ENCODE measurements at places on chromosomes 4 and X.

DNA sequence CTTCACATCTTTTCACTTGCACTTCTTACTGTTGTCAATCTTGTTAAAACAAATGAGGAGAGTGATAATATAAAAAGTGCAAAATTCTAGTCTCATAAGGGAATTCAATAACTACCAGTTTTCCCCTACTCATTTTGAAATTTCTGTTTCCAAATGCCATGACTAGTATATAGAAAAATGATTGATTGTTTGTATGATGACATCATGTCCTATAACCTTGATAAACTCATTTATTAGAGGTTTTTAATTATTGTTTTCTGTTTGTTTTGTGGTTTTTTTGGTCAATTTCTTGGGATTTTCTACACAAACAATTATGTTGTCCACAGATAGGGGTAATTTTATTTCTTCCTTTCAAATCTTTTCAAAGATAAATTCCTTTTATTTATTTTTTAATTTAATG lies 559.1 kb downstream of the TLL1 start:
- DNase-seq, result no peak

GRCh38 chrX:136679531-136679930 lies 31.6 kb downstream of the CD40LG start:
- no peak for DNase-seq

- DNase-seq, result no peak
Measured at GRCh38 chr4:10061650-10062415, 40.5 kb upstream of the SLC2A9 start.

DNA sequence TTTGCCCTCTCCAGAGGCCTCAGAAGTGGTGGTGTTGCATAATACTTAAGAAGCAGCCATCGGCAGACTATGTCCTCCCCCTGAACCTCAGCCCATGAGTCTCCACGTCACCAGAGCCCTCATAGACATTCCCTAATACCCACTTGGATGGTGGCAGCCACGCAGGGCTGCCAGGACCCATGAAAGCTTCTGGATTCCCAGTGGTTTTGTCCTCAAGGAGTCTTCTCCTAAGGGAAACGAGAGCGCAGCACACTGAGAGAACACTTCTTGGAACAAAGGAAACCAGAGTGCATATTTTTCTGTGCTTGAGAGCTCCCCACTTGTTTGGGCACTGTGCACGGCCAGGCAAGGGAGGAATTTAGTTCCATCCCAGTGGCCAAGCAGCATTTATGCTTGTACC lies 204.1 kb upstream of the DMD start:
- DNase-seq, result no peak

- no peak for DNase-seq
Measured at GRCh38 chr4:3324093-3324815, 31.4 kb downstream of the RGS12 start.

DNA sequence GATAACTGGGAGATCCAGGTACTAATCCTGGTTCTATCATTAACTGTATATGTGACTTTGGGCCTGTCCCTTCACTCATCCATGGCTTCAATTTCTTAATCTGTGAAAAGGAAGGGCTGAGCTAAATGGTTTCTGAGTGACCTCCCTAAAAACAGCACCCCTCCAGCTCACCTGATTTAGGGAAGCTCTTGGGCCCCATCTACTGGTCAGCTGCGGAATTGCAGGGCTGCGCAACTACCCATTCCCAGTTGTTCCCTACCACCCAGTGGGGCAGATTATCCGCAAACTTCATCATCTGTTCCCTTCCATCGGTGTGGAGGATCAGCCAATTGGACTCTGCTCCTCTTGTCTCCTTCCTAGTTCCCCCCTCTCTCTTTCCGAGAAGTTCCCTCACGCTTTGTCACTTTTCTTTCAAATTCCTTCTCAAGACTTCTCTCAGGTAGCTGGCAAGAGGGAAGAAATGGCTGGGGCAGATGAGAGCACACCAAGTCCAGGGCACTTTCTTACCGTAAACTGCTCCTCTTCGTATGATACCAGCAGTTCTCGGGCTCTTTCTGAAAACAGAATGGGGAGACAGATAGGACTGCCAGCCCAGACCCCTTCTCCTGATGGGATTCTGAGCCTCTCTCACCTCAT lies 5.8 kb downstream of the LAS1L start:
- DNase-seq, result no peak

DNA sequence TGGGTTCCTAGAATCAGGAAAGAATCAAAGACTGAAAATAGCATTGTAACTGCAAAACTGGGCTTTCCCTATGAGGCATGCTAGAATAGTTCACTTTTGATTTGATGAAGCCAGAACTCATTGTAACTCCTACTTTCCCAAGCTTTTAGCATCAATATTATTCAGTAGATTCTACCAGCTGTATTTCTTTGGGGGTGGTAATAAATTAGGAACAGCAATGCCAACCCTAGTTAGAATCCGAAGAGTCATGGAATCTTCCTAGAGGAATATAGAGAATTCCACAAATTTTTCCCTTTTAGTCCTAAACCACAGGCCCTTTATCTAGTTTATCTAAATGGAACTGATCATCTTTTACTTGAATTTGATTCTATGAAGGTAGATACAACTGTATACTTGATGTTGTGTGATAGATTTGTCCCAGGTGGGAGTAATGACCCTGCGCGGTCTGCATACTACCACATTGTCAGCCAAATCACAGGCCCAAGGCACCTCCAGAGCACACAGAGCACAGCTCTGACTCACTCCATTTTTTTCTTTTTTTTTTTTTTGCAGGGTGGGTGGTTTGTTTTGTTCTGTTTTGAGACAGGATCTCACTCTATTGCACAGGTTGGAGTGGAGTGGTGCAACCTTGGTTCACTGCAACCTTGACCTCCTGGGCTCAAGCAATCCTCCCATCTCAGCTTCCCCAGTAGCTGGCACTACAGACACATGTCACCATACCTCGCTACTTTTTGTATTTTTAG lies 66.6 kb downstream of the EDNRA start:
- DNase-seq, result no peak

GRCh38 chrX:112941209-112941837 lies 100.7 kb upstream of the AMOT start:
- no peak for DNase-seq

DNA sequence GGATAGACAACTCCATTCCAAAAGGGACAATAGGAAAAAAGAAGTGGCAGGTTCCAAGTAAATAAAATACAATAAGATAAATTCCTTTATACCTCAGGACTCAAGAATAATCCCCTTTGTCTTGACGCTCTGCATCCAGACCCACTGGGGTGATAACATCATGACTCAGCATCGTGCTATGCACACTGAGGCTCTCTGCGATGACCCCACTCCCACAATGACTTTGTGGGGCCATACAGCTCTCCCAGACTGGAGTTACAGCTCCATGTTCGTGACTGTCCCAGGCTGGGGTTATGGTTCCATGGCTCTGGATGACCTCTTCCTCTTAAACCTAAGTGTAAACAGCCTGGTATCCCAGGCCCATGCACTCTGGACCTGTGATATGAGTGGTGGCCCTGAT lies 254.5 kb upstream of the ADGRL3 start:
- no peak for DNase-seq

DNA sequence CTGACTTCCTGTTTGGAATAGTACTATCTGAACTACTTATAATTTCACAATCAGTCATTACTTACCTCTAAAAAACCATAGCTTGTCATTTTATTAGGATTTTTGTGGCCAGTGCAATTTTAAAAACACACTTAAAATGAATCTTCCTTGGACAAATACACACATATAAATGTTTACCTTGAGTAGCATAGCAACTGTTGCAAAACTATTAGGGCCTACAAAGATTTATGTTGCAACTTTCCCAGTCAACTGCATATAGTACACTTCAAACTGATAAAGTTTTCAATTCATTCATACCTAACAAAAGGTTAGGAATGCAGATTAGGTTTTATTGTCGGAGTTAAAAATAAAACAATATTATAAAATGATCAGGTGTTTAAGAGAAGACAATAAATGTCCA lies 193.0 kb downstream of the PDGFC start:
- no peak for DNase-seq

- no peak for DNase-seq
Measured at GRCh38 chr4:87425711-87426110, 3.3 kb downstream of the NUDT9 start.

DNA sequence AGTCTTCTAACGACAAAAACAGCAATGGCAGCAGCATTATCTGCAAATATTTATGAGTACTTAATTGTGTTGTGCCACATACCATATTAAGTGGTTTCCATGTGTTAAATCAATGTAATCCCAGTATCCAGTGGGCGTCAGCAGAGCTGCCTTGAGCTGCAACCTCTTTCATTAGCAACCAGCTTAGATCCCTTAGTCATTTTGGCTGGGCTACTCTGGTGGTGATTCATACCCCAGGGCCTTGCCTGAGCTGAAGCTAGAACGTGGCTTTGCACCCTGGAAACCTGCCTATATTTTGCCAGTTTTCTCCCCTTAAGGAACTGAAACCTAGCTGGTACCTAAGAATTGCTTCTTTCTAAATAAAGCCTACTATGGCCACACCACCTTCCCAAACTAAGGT lies 474.3 kb upstream of the FTHL17 start:
- no peak for DNase-seq

GRCh38 chr4:5730993-5731990 lies 20.3 kb downstream of the EVC start:
- DNase-seq, result no peak

GRCh38 chrX:43949669-43950068 lies 23.5 kb downstream of the NDP start:
- DNase-seq, result peak; percentile 4

DNA sequence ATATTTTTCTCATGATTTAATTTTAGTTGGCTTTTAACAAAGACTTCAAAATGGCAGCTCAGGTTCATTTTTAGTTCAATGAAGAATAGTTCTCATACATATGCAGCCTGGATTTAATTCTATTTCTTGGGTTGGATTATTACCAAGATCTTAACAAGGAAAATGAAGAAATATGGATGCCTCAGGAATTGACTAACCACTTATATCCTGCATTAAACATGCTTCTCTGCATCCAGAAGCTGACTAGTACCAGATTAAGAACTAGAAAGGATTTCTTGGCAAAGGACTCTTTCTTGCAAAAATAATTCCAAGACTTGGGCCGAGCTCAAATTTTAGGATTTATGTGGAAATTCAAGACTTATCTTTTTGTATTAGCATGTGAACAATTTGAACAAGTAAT lies 5.6 kb upstream of the KLHL2 start:
- no peak for DNase-seq

GRCh38 chr4:95529946-95530345 lies 18.8 kb downstream of the UNC5C start:
- DNase-seq, result no peak

DNA sequence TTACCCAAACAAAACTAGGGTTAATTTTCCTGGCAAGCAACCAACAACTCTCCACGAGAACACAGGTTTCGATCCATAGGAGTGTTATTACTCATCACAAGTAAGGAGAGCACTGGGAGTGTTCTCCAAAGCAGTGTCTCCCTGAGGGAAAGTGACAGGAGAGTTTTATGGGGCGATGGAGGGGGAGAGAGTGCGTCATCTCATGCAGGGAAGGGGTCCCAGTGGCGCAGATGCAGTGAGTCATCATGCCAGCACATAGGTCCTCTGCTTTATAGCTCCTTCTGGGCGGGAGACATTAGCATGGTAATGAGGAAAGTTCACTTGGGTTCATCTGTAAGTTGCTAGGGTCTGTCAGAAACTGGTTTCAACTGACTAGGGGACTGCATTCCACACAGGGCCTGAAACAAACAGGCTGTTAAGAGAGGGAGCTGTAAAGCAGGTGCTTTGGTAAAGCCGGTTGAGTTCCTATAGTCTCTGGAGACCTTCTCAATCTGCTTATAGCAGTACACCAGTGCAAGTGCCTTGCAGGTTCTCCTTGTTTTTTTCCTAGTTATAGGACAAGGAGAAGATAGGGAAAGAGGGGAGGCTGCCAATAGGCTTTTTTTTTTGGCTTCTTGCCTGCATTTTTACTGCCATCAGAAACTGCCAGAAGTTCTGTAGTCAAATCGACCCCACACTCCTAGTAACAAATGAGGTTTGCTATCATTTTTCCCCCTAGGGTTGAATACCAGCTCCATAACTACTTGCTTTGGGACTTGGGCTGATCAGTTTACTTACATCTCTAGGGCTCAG lies 12.8 kb upstream of the BOD1L1 start:
- DNase-seq, result no peak

- DNase-seq, result no peak
Measured at GRCh38 chr4:47287735-47288134, 175.8 kb downstream of the COMMD8 start.

DNA sequence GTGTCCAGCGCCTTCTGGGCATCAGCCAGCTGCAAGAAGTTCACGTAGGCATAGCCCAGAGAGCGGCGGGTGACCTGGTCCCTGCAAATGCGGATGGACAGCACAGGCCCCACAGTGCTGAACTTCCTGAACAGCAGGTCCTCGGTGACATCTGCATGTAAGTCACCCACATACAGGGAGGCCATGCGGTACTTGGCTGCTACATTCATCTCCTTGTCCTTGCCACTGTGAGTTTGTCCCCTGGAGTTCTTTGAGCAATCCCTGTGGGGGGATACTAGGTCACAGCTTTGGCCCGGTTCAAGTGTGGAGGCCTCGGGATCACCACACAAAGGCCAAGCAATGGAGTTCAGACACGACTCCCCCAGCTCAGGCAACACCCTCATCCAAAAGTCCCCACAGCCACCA lies 776 bp downstream of the PABPC4L start:
- no peak for DNase-seq

- DNase-seq, result no peak
Measured at GRCh38 chr4:110793381-110793801, 170.5 kb upstream of the PITX2 start.

DNA sequence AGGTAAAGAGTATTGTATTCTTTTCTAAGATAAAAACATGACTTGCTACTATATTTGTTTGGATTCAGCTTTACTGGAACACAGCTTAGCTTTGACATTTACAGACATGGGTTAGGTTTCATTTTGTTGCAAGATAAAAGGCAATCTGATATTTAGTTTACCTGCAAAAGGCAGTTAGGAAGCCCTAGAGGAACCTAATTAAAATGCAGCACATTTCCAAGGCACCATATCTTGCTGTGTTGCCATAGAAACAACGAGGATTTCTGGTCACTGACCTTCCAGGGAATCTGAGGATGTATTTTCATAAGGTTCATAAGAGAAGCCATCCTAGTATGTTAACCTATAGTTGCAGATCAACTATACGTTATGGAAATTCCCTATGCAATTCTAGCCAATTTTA lies 116.0 kb downstream of the SNCA start:
- no peak for DNase-seq

DNA sequence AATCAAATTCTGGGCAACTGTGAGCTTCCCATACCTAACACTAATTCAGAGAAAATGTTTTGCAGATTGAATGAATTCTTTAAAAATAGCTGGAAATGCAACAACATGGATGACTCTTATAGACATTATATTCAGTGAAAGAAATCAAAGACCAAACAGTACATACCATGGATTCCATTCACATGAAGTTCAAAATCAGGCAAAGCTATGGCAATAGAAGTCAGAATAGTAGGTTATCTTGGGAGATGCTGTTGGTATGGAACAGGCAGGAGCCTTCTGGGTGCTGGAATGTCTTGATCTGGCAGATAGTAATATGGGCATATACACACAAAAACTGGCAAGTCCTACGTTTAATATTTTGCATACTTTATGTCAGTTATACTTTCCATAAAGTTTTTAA lies 25.5 kb upstream of the CBLL2 start:
- DNase-seq, result no peak

- DNase-seq, result no peak
Measured at GRCh38 chr4:63302792-63303191, 1106.5 kb downstream of the TECRL start.
